ENCODE measurements at places on chromosomes 12 and 14. TPM values are rescaled to one million over a fixed set of nuclear protein-coding genes. Genes with fewer than 3 reads are reported as not detected.

The GLS2 gene
- total RNA-seq: 4.4 TPM

The SERPINA1 gene
- not detected for total RNA-seq

The ARMH4 gene
- not detected for total RNA-seq

The KRT7 gene
- 8.9 TPM for total RNA-seq

The ARPC3 gene
- total RNA-seq: 371 TPM

DNA sequence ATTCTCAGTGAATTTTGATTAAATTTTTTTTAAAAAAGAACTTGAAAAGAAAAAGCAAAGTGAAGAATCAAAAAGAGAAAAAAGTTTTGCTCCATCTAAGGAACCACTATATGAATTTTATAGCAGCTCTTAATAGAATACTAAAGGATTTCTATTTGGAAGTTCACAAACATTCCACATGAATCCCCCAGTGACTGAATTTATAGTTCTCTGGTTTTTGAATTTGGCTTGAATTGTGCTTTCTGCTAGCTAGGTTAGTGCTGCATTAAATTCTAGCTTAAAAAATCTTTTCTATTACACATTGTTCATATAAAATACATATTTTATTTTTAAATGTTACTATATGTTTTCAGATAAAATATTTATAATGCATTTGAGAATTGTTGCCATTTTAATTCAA lies 675.4 kb downstream of the RERGL start:
- DNase-seq: no peak

DNA sequence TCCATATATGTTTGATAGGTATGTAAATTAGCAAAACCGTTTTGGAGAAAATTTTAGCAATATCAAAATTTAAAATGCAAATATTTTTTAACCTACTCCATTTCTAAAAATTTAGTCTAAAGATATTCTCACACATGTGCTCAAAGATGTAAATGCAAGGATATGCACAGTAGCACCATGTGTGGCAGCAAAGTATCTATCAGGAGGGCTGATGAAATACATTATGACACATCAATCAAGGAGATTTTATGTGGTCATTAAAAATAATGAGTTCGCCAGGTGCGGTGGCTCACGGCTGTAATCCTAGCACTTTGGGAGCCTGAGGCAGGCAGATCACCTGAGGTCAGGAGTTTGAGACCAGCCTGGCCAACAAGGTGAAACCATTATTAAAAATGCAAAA lies 8.0 kb upstream of the C1R start:
- DNase-seq: no peak

GRCh38 chr14:76371066-76371465 lies 4.9 kb upstream of the ESRRB start:
- DNase-seq: no peak

GRCh38 chr14:90857866-90858265 lies 41.6 kb upstream of the TTC7B start:
- DNase-seq: no peak

DNA sequence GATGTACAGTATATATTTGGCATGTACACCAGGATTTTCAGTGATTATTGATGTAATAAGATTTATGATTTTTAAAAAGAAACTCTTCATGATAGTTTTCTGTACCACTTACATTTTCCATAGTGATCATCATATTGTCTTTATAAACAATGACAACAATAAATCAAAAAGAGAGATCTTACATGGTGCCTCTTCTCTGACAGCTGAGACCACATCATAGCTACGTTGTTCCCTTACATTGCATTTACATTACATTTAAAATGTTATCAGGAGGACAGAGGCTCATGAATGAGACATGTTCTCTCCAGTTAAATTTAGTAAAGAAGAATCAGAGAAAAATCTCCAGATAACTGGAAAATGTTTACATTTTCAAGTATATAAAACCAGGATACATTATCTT lies 112.4 kb downstream of the PRKCH start:
- no peak for DNase-seq

Measured in activated naive CD8-positive, alpha-beta T cell treated with anti-CD3 and anti-CD28 coated beads, Interleukin-2, amount 10 ng/mL, durations not matched to agents 7 days and 5 days (primary cell).